ENCODE measurements at places on chromosomes 4 and X.

DNA sequence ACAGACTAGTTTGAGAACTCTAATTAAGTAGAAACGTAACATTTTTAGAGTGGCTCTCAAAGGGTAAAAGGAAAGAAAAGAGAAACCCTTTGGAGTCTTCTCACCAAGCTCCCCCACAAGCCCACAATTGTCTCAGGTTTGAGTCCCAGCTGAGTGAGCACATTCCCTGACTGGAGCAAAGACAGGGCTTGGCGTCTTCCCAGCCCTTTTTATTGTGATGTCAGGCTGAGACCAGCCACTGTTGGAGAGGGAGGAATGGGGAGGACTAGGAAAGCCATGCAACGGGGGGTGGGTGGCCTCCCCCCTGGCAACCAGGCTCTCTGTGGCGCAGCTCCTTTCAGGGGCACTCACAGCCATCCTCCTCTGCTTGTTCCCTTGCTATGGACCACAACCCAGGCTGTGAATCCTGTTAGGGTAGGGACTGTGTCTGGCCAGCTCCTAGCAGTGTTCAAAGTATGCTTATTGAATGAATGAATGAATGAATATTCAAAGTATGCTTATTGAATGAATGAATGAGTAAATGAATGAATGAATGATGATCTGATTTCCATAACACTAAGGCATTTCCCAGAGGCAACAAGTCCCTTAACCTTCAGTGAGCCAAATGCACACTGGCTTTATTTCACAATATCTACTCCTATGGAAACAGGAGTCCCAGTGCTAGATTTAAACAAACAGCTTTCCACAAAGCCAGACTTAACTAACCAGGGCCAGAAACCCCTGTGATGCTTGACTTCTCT, 413.3 kb downstream of the MID1IP1 start:
- DNase-seq, result no peak

DNA sequence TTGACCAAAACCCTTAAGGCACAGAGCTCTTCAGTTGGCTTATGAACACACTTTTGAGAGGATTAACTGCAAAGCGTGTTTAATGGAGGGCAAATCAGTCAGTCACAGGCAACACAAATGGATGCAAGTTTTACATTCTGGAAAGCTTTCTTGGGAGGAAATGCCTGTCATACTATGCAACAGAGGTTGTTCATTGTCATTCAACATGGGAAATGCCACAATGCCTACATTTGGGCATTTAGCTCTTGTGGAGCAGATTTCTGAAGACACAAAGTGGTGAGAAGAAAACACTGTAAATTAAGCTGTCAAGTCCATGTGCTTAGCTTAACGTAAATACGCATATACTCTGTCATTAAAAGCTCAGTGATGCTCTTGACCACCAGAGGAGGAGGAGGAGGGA, 41.1 kb downstream of the CBLL2 start:
- no peak for DNase-seq

- no peak for DNase-seq
Observed at GRCh38 chr4:152188801-152189200, 347.1 kb downstream of the FBXW7 start.

DNA sequence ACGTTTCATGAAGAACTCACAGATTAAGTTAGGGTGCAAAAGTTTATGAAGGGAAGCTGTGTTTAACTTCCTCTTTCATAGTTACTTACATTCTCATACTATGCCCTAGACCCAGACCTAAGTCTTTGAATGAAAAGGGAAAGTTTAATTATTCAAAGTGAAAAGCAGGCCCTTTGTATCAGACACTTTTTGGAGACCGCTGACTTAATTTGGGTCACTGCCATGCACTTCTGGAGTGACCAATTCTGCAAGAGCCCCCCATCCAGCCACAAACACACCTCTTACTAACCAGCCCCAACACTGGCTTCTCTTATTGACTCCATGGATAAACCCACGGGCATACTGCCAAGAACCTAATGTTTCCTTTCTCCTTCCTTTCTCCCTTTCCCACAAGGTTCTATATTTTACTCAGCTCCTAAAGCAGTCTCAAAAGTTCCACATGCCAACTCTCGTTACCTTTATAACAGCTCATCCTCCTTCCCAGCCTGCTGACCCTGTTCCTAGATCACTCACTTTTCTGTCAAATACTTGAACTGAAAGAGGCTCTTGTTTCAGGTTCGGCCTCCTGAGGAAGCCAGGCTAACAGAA, 34.5 kb downstream of the ABCE1 start:
- no peak for DNase-seq

GRCh38 chr4:19969492-19969891, 282.2 kb upstream of the SLIT2 start:
- DNase-seq, result no peak

DNA sequence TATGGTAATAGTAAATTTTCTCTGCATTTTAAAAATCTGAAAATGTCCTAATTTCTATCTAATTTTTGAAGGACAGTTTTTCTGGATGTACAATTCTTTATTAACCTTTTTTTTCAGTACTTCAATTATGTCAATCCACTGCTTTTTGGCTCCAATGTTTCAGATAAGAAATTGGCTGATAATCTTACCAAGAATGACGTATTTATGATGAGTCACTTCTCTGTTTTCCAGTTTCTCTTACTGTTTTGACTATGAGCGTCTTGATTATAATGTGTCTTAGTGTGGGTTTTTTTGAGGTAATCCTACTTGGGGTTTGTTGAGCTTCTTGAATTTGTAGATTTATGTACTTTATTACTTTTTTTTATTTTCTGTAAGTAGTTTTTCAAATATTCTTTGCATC, 47.2 kb downstream of the UGT2B11 start:
- DNase-seq, result no peak

- DNase-seq, result no peak
Observed at GRCh38 chr4:957581-958313, 15.6 kb downstream of the DGKQ start.

DNA sequence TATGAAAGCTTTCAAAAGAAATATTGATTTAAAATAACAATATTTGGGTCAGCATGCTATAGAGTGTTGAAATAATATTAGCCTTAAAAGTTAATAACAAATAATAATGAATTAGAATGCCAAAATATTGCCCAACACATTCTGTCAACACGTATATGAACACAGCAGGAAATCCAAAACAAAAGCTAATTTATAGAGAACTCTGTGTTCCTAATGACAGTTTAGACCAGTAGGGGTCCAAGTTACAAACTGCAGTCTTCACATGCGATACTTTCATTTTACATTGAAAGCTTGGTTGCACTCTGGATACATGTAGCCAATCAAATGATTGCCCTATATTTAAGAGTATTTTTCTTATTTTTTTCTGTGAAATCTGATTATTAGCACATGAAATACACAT, 274.4 kb downstream of the DCTD start:
- DNase-seq, result no peak

- no peak for DNase-seq
Observed at GRCh38 chr4:147326591-147326990, 154.3 kb upstream of the EDNRA start.

GRCh38 chr4:4490041-4490440, 51.8 kb downstream of the STX18 start:
- no peak for DNase-seq

DNA sequence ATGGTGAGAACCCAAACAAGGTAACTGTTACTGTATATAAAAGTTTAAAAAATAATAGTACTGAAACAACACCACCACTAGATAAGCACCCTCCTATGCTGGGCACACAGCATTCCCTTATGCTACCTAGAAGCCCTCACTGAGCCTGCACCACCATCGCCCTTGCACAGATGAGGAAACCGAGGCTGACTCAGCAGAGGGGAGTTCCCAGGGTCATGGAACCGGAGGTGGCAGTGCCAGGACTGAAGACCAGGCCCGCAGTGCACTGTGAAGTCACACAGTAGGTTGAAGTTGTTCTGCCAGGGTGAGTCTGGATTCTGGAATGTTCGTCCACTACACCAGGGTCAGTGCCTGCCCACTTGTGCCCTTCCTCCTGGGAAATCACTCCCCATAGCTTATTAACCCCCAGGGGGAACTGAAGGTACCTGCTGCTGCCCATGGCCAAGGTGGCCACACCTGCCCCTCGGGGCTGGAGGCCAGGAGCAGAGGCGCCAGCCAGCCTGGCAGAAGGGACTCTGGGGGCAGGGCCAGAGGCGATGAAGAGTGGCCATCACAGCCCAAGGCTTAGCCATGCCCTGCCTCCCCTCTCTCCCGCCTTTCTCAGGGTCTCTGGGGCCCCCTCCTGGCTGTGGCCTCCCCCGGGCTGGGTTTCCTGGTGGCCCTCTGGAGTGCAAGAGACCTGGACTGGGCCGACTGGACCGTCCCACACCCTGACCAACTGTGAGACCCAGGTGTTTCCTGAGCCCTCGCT, 15.1 kb upstream of the ABLIM2 start:
- DNase-seq, result no peak

DNA sequence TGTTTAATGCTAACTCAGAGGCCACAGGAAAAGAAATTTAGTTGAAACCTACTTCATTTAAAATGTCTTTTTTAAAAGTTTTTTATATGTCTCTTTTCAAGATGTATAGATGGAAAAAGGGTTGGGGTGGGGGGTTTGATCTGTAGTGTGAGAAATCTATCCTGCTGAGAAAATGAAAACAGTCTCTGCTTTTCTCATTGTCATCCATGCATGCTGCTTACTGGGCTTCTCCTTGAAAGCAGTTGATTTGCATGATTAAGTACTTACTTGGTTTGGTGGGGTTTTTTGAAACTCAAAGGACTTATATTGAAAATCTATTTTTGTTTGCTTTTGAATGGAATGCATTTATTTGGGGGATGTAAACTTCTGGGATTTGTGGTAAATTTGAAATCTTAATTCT, 313.6 kb upstream of the DKK2 start:
- no peak for DNase-seq

- DNase-seq, result no peak
Observed at GRCh38 chr4:184396570-184397515, 77.5 kb downstream of the IRF2 start.

- DNase-seq, result no peak
Observed at GRCh38 chrX:149453906-149454822, 50.9 kb downstream of the IDS start.

- no peak for DNase-seq
Observed at GRCh38 chr4:89136525-89136924, 25.2 kb downstream of the TIGD2 start.

GRCh38 chr4:54475546-54475945, 182.2 kb upstream of the KIT start:
- no peak for DNase-seq

DNA sequence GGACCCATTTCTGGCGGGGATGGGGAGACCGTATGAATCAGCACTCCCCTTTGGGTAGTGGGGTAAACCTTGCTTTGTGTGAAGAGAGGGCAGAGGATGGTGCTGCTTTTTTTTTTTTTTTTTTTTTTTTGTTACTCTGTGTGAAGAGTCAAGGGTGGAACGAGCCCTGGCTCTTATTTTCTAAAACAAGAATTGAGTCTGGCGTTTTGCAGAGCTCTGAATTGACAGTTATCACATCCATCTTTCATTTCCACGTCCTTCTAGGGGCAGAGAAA, 1.2 kb downstream of the SLAIN2 start:
- no peak for DNase-seq

- no peak for DNase-seq
Observed at GRCh38 chr4:86443495-86443894, 83.6 kb upstream of the MAPK10 start.

DNA sequence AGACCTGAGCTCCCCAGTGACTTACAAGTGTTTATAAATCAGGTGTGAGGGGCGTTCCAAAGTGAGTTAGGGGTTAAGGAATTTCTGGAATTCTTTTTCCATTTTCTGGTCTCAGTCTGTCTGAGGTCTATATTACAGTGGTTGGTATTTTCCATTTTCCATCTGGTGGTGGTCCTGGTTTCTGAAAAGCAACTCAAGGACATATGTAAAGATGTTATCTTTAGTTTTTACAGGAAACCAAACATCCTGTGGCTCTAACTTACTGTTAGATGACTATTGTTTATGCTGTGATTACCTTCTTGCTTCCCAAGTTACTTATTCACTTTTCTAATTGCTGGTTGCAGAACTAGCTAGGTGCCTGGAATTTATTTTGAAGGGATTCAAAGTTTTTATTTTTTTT, 53.5 kb upstream of the IL21 start:
- DNase-seq, result no peak

GRCh38 chr4:123479944-123480343, 83.3 kb downstream of the SPRY1 start:
- no peak for DNase-seq

GRCh38 chr4:168569066-168569930, 72.4 kb downstream of the PALLD start:
- no peak for DNase-seq

- DNase-seq, result no peak
Observed at GRCh38 chrX:150028692-150029091, 90.4 kb upstream of the EOLA2 start.

DNA sequence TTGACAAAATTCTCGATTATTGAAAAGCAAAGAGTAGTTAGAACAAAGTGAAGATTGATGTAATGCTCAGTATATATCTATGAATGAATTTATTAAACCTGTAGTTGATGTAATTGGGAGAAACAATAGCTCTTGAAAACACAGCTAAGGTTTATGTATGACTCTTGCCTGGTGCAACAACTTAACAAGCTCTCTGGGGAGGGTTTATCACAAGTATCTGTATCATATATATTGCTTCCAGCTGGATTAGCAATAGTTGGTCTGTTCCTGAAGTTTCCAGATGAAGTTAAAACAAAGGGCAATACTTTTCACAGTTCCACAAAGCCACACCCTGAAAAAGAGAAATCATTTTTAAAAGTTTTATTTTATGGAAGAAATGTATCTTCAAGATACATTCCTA, 91.4 kb downstream of the ARSJ start:
- no peak for DNase-seq

DNA sequence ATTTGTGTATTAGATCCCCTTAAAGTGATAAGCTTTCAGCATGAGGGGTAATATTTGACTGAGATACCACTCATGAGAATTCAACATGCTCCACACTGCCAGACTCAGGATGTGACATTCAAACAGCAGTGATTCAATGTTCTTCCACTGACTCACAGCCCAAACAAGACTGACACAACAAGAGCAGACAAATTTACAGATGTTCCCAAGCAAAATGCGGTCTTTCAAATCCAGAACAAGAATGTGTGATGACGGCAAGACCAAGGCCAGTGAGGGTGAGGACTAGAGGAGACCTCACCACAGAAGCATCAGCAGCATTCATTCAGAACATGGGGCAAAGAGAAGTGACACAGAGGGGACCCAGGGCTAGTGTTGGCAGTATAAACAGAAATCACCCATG, 99.3 kb upstream of the GRIA3 start:
- DNase-seq, result no peak

- DNase-seq, result no peak
Observed at GRCh38 chrX:143570782-143571181, 53.5 kb upstream of the SPANXN3 start.

GRCh38 chr4:170234800-170235199, 145.0 kb upstream of the AADAT start:
- no peak for DNase-seq

- no peak for DNase-seq
Observed at GRCh38 chr4:156958276-156959074, 13.1 kb downstream of the PDGFC start.

- no peak for DNase-seq
Observed at GRCh38 chrX:25084446-25084845, 68.7 kb upstream of the ARX start.

- no peak for DNase-seq
Observed at GRCh38 chr4:86963697-86964096, 28.9 kb downstream of the AFF1 start.

- DNase-seq, result no peak
Observed at GRCh38 chr4:125459531-125459930, 144.8 kb downstream of the FAT4 start.

- DNase-seq, result no peak
Observed at GRCh38 chrX:112012360-112012759, 70.2 kb downstream of the TRPC5 start.

GRCh38 chr4:73721909-73722308, 18.5 kb upstream of the CXCL8 start:
- DNase-seq, result no peak

All from stimulated activated CD4-positive, alpha-beta T cell treated with anti-CD3 and anti-CD28 coated beads, Interleukin-1b, Interleukin-23, amount 100 ng/mL, for 4 hours (primary cell).